Renal cortical epithelial cell (primary cell): ENCODE measurements at places on chromosomes 12 and 14. TPM values are rescaled to one million over a fixed set of nuclear protein-coding genes. Genes with fewer than 3 reads are reported as not detected.
A peak's percentile ranks its signal among the peaks of the same experiment; 100 is the strongest.

- no peak for DNase-seq
Measured at GRCh38 chr12:795305-795704, 42.9 kb downstream of the WNK1 start.

- no peak for DNase-seq
Measured at GRCh38 chr12:53222170-53222721, 9.8 kb downstream of the RARG start.

- peak; percentile 100 for DNase-seq
Measured at GRCh38 chr14:102279688-102280348, 25.1 kb downstream of the MOK start.

- DNase-seq, result no peak
Measured at GRCh38 chr14:54562334-54562733, 4.6 kb upstream of the SAMD4A start.

- peak; percentile 72 for DNase-seq
Measured at GRCh38 chr12:88650715-88651114, 70.4 kb upstream of the KITLG start.

- DNase-seq, result no peak
Measured at GRCh38 chr12:113114447-113115178, 20.9 kb downstream of the RASAL1 start.

DNA sequence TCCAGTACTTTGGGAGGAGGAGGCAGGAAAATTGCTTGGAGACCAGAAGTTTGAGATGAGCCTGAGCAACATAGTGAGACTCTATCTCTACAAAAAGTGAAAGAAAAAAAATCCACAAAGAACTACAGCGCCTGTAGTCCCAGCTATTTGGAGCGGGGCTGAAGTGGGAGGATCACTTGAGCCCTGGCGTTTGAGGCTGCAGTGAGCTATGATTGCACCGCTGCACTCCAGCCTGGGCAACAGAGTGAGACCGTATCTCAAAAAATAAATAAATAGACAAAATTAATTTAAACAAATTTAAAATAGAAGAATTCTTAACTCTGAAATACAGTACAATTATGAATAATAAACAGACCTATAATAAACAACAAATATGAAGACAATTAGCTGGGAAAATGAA is 40.9 kb downstream of the ATL1 start:
- no peak for DNase-seq

- DNase-seq, result no peak
Measured at GRCh38 chr12:46798648-46799047, 27.1 kb downstream of the SLC38A4 start.

DNA sequence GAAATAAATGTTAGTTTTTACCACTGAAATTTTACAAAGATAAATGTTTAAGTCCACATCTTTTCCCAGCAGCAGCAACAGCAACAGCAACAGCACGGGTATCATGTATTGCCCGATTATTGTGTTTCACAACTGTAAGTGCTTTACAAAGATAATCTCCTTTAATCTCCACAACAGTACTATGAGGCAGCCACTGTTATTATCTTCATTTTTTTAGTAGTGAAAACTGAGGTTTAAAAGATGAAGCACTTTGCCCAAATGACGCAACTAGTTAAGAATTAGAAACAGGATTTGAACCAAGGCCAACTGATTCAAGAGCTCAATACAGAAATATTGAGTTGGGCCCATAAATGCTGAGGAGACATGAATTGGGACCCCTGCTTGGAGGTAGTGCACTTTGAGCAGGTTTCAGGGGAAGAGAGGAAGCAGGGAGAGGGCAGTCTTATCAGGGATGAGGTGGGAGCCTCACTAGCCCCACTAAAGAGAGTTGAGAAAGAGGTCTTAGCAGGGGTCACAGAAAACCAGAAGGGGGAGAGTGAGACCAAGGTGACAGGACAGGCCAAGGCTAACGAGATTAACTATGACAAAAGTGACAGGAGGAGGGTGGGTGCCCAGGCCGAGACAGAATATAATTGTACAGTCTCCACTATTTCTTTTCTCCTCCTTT is 15.3 kb downstream of the KRT2 start:
- no peak for DNase-seq

DNA sequence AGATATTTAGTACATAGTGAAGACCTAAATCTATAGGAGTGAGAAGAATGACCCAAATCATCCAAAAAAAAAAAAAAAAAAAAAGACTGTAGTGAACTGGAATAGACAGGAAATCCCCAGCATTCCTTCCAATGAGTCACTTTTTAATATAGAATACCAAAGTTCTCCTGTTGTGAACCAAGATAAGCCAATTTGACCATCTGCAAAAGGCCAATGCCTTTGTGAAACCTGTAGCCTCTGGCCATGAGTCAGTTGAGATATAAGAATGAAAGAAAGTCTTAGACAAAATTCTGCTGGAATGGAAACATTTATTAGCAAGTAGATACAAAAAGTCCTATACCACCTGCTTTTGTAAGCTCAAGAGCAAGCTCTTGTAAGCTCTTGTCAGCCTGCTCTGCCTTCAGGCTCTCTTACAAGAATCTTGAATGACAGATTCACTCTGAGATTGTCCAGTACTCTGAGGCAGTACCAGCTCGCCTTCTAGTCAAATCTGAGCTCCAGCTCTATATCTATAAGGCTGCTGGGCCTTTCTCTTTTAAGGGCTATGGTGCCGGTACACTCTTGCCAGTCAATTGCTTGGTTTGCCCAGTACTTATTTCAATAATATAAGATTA is 243.0 kb upstream of the TMTC1 start:
- peak; percentile 54 for DNase-seq

DNA sequence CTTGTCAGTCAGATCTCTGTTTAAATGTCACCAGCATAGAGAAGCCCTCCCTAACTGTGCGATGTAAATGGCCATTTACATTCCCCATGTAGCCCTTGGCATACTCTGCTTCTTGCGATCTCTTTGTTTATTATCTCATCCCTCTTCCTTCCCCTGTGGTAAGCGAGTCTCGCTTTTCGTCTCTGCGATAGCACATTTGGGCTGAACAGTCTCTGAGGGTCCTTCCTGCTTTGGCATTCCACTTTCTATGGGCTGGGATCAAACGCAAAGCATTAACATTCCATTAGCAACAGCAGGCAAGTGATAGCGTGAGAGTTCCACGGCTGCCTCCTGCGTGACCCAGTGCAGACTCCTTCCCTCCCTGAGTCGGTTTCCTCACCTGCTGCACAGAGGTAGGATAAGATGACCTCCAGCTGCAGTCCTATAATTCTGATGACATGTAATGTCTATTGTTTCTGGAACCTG is 61.4 kb upstream of the TUNAR start:
- DNase-seq, result no peak

DNA sequence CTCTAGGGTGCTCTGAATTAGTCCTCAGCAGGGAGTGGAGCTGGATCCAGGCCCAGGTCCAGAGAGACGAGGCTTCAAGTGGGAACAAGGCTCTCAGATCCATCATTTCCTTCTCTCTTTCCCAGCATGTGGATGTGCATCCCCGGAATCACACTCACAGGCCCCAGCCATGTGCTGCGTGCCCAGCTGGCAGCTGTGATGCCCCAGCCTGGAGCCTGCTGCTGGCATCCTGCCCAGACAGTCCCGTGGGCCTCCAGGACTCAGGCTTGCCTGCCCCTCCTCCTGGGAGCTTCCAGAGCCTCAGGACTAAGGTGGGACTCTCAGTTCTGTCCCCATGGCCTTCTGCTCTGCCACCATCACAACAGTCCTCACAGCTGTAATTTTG is 6.2 kb upstream of the KRT84 start:
- DNase-seq, result peak; percentile 36

GRCh38 chr12:114876968-114877680 is 193.1 kb upstream of the TBX3 start:
- DNase-seq, result no peak

DNA sequence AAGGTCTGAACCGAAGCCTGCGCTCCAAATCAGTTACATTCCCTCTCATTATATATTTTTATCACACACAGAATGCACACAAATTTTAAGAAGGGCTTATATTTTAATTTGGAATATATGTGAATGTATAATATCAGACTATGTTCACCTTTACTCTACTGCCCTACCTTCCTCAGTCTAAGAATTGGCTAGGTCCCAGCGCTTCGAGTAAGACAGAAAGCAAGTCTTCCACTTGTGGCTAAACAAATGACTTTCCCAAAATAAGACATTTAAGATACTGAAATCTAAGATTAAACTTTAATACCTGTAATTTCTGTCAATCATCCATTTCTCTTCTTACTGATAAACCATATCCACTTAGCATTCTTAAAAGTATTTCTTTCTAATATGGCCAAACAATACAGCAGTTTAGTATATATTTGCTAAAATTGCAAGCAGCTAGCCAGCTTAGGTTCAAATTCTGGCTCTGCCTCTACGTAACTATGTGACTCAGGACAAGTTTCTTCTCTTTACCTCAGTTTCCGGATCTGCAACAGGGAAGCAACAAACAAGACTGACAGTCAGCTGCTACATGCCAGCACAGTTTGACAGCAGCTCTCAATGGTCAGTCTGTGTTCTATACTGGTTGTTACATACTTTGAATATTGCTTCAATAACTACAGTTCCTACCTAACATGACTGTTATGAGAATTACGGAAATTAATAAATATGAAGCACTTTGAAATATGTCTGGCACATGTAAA is 2.0 kb downstream of the INTS13 start:
- no peak for DNase-seq

GRCh38 chr12:103677341-103677740 is 90.3 kb downstream of the STAB2 start:
- no peak for DNase-seq

- DNase-seq, result no peak
Measured at GRCh38 chr12:30902001-30902400, 24.5 kb upstream of the TSPAN11 start.

DNA sequence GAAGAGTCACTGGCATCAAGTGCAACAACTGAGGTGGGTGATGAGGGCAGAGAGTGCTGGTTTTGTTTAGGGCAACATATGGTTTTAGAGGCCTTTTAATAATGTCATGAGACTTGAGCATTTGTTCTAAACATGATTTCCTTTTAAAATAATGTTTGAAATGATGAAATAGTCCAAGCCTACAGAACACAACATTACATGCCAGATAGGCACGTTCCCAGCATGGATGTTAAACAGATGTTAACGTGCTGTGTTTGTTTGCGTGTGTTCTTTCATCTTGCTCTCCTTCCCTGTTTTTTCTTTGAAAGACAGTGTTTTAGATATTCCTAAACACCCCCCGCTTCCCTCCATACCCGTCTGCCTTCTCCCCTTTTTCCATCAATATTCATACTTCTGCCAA is 82.3 kb downstream of the RGS6 start:
- DNase-seq, result no peak

DNA sequence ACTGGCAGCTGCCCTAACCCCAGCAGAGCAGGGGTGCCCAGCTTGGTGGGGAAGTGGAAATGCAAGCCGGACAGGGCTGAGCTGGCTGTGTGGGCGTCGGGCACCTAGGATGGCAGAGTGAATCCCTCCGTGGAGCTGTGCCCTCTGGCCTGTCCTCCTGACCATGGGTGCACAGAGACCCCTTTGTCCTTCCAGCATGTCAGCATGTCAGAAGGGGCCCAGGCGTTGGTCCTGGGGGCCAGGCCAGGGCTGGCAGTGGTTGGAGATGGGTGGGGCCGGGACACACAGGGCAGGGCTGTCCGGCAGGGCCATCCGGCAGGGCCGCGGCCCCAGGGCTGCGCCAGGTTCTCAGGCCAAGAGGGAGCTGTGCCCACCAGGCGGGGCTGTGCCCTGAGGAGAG is 8.8 kb upstream of the TEX22 start:
- no peak for DNase-seq

DNA sequence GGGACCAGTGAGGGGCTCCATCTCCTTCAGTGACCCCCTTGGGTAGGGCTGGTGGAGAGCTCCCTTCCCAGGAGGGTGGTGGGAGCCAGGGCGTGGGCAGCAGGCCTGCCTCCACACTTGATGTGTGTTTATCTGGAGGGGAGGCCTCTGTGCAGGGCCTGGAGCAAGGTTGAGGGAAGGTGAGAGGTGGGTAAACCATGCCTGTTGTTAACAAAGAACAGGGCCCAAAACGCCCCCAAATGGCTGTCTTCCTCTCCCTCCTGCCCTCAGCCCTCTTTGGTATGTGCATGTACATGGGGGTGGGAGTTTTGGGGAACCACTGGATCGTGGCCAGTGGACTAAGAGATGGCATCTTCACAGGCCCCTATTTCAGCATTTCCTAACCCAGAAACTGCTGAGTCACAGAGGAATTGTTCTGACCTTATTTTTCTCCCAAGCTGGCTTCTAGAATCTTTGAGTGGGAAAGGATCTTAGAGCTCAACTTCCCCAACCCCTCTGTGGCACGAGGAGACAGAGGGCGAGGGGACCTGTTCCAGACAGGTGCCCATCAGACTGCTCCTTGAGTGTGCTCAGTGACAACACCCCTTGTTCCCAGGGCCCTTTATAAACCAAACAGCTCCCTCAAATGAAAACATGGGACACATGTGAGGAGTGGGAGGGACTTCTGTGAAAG is 3.6 kb downstream of the SLC48A1 start:
- DNase-seq, result peak; percentile 50

DNA sequence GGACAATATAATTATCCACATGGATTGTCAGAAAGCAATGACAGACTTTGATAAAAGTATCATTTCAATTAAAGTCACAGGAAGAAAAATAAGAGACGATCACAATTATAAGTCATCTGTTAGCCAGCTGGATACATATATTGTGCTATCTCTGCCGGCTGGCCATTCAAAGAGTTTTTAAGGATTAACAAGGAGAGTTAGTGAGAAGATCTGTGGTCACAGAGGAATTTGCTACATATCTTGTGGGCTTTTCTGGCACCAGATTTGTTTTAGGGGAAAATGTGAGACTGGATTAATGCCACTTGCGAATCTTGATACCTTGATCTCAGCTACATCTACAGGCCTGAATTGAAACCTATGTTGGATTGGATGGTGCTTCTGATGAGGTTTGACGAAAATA is 90.9 kb upstream of the MANSC4 start:
- DNase-seq, result no peak

GRCh38 chr14:99252443-99252939 is 19.5 kb downstream of the BCL11B start:
- DNase-seq, result no peak

DNA sequence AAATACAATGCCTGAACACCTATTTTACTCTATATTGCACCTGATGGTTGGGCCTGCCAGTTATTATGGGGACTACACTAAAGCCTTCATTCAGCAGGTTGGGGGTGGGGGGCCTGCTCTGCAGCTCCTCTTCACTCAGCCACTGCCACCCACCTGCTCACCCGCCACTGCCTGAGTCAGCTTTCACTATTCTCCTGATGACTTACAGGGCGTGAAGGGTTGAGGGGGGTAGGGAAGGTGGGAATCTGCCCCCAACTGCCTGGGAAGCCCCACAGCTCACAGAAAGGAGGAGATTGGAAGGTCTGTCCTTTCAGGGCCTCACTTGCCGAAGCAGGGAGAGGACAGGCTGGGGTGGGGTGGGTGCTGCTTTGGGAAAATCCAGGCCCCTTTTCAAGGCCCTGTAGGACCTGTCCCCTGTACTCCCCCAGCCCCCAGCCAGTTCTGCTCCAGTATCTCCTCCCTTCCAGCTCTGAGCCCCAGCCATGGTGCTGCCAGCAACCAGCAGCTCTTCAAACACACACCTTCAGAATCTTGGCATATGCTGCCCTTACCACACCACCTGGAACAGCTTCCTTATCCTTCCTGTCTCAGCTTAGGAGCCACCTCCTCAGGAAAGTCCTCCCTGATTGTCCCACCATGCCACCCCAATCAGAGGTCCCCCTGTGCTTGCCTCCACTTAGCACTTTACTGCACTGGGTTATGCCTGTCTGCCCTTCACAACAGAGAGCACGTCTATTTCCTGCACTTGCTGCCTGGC is 33.1 kb downstream of the IRF2BPL start:
- peak; percentile 47 for DNase-seq

HOXC13 gene
- 0.15 TPM in 1 of 2 replicates, not detected in the other for total RNA-seq

NFE2 gene
- 0.45 TPM in 1 of 2 replicates, not detected in the other for total RNA-seq

GRIN2B gene
- 0.52 and 0.89 TPM in 2 replicates for total RNA-seq

HCAR1 gene
- 0.60 and 0.87 TPM in 2 replicates for total RNA-seq

PAN2 gene
- total RNA-seq, result 5.6 and 22.7 TPM in 2 replicates

RERG gene
- 4.1 TPM in 1 of 2 replicates, not detected in the other for total RNA-seq

NKX2-1 gene
- total RNA-seq, result not detected in 2 replicates

DIABLO gene
- total RNA-seq, result 106 and 138 TPM in 2 replicates

GPR162 gene
- total RNA-seq, result 3.8 TPM in 1 of 2 replicates, not detected in the other
